ENCODE measurements at places on chromosomes 16 and 17.

DNA sequence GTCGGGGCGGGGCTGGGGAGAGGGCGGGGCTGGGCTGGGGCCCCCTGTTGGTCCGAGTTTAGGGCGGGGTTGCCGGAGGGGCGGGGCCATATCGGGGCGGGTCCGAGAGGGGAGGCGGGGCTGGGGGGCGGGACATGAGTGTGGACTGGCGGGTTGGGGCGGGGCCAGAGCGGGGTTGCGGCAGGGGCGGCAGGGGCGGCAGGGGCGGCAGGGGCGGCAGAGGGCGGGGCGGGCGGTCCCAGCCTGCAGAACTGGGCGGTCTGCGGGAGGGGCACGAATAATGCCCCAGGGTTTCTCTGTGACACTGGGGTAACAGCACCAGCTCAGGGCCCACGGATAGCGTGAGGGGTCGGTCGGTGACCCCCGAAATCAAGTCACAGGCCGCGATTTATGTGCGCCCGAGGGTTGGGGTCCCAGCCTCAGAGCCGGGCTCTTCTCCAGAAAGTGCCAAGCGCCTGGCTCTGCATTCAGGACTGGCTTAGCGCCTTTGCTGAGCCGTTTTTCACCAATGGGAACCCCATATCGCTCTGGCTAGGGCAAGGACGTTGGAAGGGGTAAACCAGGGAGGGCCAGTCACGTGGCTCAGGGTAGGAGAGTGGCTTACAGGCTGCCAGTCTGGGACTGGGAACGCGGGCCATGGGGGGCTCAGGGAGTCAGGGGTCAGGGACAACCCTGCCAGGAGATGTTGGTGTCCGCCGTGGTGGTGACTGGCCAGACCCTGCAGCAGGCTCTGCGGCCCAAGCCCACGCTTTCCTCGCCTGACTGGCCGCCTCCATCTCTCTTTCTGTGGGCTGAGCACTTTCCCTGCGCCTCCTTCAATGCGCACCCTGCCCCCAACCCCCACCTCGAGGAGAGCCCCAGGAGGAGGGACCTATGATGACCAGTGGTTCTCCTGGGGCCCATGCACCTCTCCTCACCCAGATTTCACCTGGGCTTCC is 1.2 kb upstream of the METTL26 start:
- peak; percentile 85 for DNase-seq

GRCh38 chr17:42459256-42459800 is 650 bp downstream of the ATP6V0A1 start:
- DNase-seq = no peak

DNA sequence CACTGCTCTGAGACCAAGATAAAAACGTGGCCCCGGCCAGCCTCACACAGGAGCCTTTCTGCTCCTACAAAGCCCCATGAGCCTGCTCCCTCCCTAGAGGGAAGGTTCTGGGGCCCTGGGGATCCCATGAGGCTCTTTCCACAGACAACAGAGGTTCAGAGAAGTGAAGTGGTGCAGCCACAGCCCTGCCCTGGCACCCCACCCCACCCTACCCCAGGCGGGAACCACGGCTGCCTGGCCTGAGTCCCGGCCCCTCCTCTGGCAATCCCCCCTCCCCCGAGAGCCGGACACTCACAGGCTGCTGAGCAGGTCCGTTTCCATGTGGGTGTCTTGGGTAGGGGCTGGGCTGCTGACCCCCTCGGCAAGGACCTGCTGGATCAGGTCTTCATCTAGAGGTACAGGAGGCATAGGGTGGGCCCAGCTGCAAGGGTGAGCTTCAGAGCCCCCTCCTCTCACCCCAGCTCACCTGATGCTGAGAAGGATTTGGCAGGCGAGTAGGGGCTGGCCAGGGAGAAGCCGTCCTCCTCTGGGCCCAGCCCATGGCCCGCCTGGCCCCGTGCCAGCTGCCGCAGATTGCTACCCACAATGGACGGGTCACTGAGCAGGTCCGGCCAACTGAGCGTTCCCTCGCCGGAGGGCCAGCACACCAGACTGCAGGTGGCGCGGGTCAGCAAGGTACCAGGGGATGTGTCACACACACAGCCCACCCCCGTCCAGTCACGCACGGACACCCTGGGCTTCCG is 38.7 kb downstream of the PKD1 start:
- no peak for DNase-seq

- DNase-seq = no peak
Observed at GRCh38 chr17:78291944-78292910, 60.8 kb downstream of the TMEM235 start.

DNA sequence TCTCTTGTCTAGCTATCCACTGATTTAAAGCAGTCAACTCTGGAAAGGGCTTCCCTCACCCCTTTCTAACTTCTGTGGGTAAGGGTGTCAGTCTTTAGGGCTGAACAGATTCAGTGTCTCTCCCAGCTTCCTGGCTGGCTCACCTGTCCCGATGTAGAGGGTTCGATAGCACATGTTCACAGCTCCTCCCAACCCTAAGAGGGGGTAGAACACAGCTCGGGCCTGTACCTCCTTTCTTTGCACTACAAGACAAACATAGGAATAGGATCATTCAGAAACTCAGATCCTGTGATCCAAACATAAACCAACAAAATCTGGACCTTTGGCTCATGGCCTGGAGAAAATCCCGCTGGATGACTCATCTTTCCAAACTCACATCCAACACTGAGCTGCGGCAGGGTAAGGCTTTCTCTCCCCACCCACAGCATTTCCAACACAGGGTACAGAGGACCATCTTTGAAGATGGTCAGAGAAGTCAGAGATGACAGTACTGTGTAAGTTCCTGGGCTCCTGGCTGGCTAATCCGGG is 5.8 kb upstream of the DHRS13 start:
- DNase-seq = no peak

- DNase-seq = no peak
Observed at GRCh38 chr17:79101111-79101673, 26.6 kb downstream of the ENGASE start.

- no peak for DNase-seq
Observed at GRCh38 chr17:80970044-80970761, 21.4 kb upstream of the CHMP6 start.

GRCh38 chr16:11412175-11412904 is 67.1 kb downstream of the RMI2 start:
- DNase-seq = no peak

- DNase-seq = no peak
Observed at GRCh38 chr16:53465606-53466280, 31.5 kb downstream of the RBL2 start.

DNA sequence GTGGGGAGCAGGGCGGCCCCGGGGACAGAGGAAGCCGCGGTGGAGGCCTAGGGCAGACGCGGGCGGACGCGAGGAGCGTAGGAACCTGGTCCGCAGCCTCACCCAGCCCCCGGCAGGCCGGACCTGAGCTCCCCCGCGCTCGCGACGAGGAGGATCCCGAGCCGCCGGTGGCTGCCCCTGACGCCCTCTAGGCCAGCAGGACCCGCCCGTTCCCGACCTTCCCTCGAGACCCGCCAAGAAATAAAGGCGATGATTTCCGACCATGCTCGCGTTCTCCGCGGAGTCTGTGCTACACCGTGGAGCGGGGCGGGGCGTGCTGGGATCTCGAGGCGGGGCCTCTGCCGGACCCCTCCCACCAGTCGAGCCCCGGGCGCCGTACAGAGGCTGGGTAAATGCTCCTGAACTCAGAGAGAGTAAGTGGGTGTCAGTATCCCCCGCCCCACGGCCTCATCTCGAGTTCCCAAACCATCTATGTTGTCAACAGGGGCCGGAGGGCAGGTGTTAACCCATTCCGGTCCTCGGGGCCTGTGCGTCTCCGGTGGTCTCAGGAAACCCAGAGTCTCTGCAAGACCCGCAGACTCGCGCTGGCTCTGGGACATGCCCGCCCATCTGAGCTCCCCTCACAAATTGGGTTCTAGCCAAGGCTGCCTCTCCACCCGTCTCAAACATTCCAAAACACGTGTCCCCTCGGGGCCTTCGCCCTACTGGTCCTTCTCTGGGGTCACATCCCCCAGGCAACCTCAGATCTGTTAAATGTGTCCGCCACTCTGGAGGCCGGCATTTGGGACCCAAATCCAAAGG is 13.7 kb downstream of the SYCE1L start:
- peak; percentile 49 for DNase-seq

DNA sequence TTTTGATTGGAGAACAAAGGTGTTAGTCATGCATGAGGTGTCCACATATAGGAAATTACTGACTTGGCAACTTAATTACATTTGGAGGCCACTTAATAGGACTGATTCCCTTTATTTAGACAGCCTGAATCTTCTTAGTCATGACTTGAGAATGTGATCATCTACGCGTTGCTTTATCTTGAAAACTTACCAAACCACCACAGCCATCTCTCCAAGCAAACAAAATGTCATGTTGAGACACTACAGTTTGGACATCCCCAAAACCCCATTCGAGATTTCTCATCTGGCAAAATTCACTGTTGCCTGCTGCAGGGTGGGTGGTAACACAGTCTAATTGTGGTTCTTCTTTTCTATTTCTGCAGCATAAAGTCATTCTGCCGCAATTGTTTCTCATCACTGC is 176.5 kb upstream of the CDH5 start:
- DNase-seq = no peak

GRCh38 chr17:12634789-12635414 is 30.8 kb upstream of the MYOCD start:
- no peak for DNase-seq

DNA sequence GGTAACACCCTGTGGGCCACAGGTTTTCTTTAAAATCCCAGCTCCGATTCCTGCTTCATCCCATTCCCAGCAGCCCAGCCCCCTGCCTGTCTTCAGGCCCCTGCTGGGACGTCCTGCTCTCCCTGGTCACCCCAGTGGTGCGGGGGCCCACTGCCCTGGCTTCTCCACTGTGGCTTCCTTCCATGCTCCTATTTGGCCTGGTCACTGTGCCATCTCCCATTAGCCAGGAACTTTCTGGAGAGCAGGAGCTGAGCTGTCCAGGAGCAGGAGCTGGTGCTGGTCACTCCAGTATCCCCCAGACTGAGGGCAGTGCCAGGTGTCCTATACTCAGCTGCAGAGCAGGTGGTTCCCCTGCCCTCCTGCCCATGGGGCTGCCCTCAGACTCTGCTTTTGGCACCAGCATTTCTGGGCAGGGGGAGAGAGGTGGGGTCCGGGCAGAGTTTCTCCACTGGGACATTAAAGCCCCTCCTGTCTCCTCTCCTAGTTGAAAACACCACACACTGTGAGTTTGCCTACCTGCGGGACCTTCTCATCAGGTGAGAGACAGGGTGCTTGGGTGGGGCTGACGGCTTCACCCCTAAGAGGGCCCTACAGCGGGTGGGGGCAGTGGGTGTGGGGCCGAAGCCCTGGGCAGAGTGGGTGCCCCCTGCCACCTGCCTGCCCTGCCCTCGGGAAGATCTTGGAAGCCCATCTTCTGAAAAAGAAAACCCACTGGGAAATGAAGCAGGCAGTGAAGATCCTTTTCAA is 356.2 kb downstream of the SEC14L1 start:
- no peak for DNase-seq

DNA sequence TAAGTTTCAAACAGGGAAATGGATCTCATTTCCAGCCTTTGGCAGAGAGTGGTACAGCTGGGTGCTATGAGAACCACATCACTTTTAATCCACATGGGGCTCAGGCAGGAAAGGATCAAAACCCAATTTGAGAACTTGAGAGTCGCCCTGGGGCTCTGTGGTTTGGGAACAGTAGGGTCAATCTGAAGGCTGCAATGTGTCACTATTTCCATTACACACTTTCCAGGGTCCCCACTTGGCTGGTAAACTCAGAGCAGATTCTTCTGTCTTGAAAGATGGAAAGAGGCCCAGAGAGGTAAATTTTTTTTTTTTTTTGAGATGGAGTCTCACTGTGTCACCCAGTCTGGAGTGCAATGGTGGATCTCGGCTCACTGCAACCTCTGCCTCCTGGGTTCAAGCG is 6.7 kb upstream of the HIGD1B start:
- no peak for DNase-seq

GRCh38 chr16:19783363-19784182 is 65.5 kb downstream of the IQCK start:
- no peak for DNase-seq

DNA sequence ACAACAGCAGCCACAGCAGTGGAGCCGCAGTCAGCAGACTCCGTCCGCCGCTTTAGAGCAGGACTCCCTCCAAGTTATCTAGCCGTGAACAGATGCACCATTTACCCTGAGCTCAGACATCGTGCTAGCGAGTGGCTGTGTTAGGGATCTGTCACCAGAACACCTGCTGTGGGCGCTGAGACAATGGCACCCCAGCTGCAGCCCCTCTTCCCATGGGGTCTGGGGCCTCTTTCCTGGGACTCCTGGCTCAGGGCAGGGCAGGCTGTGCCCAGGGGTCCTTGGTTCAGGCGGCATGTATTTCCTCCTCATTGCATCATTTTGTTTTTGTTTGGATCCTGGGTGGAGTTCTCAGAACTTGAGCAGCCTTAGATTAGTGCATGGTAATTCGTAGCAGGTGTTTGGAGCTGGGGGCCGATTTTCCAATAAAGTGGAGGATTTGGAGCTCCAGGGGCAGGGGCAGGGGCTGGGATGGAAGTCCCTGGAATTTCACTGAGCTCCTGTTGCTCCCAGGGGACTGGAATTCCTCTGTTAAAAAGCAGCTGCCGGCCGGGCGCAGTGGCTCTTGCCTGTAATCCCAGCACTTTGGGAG is 23.4 kb downstream of the NMRAL1 start:
- no peak for DNase-seq

DNA sequence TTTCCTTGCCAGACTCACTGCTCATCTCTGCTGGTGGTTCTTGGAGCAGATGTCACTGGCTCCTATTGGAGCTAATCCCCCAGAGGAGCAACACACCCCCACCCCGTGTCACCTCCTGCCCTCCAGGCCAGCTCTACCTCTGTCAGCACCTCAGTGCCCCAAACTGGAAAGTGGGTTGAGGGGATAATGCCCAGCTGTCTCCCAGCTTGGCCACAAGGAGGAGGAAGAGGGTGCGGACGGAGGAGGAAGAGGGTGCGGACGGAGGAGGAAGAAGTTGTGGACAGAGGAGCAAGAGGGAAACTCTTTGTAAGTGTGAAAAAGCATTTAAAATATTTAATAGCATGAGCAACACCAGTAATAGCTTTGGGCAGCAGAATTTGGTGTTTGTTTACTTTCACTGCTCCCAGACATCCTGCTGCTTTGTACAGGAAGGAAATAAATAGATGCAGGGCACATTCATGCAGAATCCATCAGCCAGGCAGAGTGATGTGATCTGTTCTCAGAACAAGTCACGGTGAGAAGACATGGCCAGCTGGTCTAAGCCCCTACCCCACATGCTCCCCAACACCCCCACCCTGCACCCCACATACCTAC is 82.5 kb downstream of the C17orf67 start:
- no peak for DNase-seq

Measured in stimulated activated CD4-positive, alpha-beta T cell treated with anti-CD3 and anti-CD28 coated beads, Interleukin-12 subunit alpha, Interleukin-12 subunit beta, amount 100 ng/mL, for 24 hours (primary cell).